ENCODE measurements at places on chromosomes 16 and 17.

GRCh38 chr17:31743797-31744196, 115.2 kb downstream of the COPRS start:
- DNase-seq = no peak

GRCh38 chr16:15777533-15778203, 79.2 kb downstream of the MYH11 start:
- no peak for DNase-seq

GRCh38 chr16:15538507-15538906, 104.1 kb downstream of the BMERB1 start:
- no peak for DNase-seq

DNA sequence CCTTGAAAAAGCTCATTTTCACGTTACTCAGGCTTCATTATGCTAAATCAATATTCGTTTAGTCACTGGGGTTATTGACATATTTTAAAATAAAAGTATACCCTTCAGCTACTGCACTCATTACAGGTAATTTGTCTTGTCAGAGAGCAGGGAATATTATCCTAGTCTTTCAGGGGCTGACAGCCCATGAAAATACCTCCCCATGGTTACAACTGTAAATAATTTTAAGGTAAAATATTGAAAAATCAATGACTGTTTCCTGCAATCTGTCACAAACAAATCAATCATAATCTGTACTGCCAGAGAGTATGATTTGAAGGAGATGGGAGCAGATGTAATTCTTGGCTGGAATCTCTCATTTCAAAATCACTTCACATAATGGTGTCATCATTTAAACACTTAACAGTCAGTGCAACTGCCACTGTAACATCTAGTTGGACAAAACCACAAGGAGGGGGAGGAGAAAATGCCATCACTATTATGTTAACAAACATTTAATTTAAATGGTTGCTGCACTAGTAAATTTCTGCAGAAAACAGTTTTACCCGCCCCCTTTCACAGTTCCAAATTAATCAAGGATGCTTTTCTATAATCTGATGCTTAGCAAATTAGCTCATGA, 9.3 kb upstream of the IRX5 start:
- no peak for DNase-seq

DNA sequence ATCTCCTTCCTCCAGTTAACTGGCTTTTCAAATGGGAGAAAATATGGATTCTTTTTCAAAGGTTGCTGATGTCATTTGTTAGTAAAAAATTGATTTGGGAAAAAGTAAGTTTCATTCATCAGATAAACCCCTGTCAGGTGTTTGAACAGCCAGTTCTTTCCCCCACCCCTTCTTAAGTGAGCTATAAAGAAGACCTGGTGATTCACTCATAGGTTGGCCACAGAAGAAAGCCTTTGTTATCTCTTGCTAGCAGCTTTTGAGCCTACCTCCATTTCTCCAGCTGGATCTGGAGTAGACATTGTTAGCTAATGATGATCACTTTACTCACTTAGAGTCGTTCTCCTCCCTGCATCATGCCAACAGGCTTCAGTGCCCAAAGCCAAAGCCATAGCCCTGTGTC, 63.0 kb downstream of the NLK start:
- DNase-seq = no peak

Data from activated CD8-positive, alpha-beta memory T cell treated with anti-CD3 and anti-CD28 coated beads for 48 hours (primary cell).